Suppressor macrophage treated with lipopolysaccharide for 4 hours (primary cell): ENCODE measurements at places on chromosomes 1 and 21.

DNA sequence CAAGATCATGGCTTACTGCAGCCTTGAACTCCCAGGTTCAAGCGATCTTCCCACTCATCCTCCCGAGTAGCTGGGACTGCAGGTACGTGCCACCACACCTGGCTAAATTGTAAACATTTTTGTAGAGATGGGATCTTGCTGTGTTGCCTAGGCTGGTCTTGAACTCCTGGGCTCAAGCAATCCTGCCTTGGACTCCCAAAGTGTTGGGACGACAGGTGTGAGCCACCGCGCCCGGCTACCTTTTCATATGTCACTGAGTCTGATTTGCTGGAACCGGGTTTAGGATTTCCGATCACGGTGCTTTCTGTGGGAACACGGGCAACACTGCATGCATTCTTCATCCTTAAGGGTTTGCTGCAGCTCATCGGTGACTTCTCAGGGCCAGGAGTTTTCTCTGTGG, 32.2 kb upstream of the PCBP3 start:
- DNase-seq = no peak

DNA sequence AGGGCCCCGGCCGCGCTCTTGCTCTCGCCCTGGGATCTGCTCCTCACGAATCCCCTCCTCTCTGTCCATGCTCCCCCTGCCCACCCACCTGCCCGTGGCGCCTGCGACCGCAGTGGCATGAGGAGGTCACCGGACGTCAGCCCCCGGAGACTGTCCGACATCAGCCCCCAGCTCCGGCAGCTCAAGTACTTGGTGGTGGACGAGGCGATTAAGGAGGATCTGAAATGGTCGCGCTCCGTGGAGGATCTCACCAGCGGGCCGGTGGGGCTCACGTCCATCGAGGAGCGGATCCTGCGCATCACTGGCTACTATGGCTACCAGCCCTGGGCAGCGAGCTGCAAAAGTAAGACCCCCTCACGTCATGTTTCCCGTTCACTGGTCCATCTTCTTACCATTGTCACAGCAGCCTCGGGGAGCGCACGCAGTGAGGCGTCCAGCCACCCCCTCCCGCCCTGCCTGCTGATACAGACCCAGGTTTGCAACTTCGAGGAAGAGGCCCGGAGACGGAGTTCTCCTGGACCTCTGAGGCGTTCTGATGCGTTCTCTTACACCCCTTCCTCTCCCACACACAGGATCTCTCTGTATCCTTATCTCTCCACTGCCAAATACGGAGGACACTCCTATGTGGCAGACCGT, 1.1 kb downstream of the SLC35F3 start:
- no peak for DNase-seq

DNA sequence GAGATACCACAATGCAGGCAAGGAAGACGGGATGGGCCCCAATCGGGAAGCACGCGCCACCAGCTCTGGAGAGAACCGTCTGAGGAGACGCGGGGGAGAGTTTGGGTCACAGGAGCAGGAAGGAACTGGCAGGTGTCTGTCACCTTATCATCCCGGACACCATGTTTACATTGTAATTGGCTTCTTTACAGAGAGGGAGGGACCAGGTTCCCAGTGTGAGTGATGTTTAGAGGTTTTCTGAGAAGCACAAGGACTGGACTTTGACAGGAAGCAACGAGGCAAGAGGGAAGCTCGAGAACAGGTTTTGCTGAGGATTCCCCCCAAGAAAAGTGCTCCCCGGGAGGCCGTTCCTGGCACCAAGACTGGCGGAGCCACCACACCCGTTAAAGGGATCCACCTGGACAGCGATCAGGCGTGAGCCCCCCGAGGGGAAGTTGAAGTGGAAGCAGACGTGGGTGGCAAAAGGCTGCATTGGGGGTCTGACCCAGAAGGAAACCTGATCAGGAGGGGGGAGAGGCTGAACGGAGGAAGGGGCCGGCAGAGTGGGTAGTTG, 957 bp downstream of the EPS15 start:
- no peak for DNase-seq

DNA sequence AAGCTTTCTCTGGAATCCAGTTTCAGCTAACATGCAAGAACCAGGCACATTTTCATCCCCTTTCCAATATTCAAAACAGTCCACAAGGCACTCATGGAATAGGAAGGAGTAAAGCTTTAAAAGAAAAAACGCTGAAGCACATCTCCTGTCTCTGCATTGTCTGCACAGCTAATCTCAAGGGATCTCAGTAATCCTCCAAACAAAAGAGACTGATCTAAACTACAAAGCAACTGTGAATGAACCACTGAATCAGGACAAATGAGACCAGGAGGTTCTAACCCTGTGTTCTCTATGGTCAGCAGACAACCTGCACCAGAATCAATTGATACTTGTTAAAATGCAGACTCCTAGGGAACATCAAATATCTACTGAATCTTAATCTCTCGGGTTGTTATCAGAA, 399.0 kb downstream of the HHAT start:
- no peak for DNase-seq

DNA sequence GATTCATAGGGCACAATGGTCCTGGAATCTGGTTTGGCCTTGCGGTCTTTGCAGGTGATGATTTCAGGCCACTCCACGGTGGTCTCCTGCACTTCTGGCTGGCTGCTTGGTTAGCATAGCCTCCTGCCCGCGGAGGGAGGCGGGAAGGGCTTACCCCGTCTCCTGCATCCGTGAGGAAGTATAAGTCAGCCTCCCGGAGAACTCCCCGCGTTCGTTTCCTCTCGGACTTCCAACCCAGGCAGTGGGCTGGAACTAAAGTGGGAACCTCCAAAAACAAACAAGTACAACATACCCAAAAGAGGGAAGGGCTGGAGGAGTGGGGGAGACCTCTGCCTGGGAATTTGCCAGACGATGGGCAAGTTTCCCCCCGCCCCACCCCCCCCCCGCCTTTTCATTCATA, 939 bp upstream of the CCN1 start:
- DNase-seq = no peak

DNA sequence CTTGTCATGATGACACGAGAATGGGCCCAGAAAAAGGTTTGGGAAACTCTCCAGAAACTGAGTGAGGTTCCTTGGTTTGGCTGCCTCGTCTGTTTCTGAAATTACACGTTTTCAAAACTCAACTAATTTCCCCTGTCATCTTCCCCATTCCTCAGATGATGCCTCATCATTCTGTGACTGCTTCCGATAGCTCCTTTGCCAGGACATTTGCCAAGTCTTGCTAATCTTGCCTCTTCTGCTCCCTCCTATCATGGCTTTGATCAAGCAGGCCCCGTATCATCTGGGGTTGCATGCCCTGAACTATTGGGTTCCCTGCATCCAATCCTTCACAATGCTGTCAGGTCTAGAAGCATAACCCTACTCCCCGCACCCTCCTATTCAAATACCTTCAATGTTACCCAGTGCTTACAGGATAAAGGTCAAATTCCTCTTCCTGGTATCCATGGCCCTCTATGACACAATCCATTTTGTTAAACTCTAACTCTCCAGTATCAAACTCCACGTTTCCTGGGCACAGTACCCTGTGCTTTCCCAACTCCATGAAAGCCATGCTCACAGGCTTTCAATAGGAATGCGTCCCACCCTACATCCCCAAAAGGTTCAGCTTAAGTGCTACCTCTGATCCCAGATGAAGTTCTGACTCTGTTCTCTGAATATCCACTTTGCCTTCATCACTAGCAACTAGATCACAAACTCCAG, 22.2 kb upstream of the TMEM200B start:
- DNase-seq = no peak

DNA sequence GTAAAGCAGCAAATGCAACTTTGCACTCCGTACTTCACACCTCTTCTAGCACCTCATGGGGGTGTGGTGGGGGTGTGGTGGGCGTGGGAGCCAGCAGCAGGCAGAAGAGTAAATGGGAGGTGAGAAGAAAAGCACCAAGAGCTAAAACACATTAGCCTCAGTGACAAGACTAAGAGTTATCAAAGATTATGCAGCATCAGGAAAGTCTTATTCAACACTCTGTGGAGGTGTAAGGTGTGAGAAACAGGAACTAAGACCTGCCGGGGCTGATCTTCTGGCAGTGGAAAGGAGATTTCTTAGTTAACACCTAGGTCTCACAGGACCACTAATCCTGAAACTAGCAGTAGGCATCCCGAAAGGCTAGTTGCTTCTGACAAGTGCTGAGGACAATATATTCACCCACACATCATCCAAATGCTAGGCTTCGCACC, 9.9 kb downstream of the TGFBR3 start:
- no peak for DNase-seq

GRCh38 chr1:239053279-239053678, 333.1 kb upstream of the CHRM3 start:
- DNase-seq = no peak

DNA sequence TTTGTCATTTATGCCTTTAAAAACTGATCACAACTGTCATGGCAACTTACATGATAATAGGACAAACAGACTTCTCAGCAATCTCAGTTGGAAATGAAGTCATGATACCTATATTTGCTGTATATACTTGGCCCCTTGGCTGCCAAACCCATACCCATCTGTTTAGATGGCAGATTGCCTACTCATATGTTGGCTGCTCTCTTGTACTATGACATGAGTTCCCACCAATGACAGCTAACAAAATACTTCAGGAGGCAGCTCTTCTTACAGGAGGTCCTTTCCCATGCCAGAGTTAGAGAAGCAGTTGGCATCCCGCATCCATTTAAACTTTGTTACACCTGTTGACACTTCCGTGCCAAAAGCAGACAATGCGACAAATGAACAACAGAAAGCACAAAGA, 603.1 kb upstream of the ADGRL2 start:
- DNase-seq = no peak

GRCh38 chr21:37005548-37006485, 685 bp upstream of the RIPPLY3 start:
- DNase-seq = no peak

- DNase-seq = peak; percentile 23
Observed at GRCh38 chr1:20411196-20411980, 74.6 kb downstream of the CAMK2N1 start.

DNA sequence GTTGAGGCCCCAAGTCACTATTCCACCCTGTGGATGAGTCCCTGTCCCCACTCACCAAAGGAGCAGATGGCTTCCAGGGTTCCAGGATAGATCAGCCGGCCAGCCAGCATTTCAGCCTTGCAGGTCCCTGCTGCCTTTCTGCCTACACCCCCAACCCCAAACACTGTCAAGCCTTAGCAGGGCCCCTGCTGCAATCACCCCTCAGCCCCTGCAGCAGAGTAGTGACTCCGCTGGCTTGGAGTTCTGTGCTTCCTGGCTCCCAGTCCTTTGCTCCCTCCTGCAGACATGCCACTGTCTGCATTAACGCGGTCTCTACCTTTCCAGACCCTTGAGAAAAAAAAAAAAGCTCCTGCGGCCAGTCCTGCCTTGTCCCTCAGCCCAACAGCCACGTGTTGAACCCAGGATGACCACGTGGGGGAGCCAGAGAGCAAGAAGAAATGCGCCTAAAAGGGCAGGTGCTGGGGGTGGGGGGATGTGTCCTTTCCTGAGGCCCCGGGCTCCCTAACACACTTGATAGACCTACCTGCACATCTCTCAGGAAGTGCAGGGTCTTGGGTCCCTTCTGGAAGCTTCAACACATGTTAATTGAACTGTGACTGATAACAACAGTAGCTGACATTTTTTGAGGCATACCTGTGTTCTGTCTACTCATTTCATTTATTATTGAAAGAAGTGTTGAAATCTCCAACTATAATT, 37.4 kb downstream of the RASSF5 start:
- DNase-seq = peak; percentile 66

DNA sequence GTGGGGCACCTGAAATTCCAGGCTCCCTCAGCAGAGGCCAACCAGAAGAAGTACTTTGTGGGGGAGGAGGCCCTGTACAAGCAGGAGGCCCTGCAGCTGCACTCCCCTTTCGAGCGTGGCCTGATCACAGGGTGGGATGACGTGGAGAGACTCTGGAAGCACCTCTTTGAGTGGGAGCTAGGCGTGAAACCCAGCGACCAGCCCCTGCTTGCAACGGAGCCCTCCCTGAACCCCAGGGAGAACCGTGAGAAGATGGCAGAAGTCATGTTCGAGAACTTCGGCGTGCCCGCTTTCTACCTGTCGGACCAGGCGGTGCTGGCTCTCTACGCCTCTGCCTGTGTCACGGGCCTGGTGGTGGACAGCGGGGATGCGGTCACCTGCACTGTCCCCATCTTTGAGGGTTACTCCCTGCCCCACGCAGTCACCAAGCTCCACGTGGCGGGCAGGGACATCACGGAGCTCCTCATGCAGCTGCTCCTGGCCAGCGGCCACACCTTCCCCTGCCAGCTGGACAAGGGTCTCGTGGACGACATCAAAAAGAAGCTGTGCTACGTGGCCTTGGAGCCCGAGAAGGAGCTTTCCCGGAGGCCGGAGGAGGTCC, 634 bp downstream of the ACTRT2 start:
- DNase-seq = no peak

DNA sequence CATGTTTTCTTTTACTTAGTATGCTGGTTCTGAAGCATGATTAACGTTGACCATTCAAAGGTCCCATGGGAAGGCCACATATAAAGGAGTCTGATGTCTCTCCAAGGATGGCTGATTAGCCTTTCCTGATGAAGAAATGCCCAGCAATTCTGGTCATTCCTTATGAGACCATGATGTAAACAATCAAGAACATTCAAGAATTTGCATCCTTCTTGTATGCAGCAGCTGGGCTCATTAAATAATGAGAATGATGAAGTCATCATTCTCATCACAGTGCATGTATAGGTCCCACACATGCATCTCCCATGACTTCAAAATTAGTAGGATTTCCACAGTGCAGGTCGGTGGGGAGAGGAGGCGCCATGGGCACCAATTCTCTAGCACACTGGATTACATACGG, 85.4 kb downstream of the APP start:
- DNase-seq = no peak

DNA sequence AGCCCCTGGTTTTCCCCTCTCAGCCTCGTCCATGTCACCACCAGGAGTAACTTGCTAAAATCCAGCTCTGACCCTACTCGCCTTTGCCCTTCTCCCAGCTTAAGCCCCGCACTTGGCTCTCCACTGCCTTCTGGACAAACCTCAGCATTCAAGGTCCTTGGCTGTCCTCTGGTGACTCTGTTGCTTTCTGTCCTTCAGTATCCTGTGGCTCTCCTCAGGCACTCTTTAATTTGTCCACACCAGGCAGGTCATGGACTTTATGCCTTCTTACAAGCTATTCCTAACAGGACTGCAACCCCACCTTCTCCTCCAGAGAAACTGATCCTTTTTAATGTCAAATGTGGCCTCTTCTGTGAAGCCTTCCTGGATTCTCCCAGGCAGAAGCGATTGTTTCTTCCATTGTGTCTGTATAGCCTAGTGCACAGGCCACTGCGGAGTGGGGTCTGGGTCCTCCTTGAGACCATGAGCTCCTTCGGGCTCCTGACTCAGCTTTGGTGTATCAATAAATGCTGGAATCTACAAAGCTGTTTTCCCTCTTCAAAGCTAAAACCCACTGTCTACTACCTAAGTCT, 26.7 kb upstream of the CTPS1 start:
- DNase-seq = no peak

GRCh38 chr1:53316766-53317581, 10.9 kb downstream of the LRP8 start:
- no peak for DNase-seq

- peak; percentile 93 for DNase-seq
Observed at GRCh38 chr1:47437447-47438164, at the start of gene FOXD2. TSS of gene FOXD2 (plus strand) at chr1:47438044. CDS start at chr1:47438136, 92 bp downstream.

GRCh38 chr1:200925831-200926230, 31.1 kb downstream of the INAVA start:
- no peak for DNase-seq

GRCh38 chr1:91857557-91858239, 28.3 kb downstream of the TGFBR3 start:
- no peak for DNase-seq

GRCh38 chr1:5896706-5897660, 95.2 kb downstream of the NPHP4 start:
- no peak for DNase-seq

GRCh38 chr1:5632224-5632623, 360.0 kb downstream of the NPHP4 start:
- no peak for DNase-seq

GRCh38 chr1:39500862-39501389, 9.5 kb downstream of the BMP8A start:
- DNase-seq = no peak
